SK-N-SH (cell line): ENCODE measurements at places on chromosomes 2 and 18. TPM values are rescaled to one million over a fixed set of nuclear protein-coding genes. Genes with fewer than 3 reads are reported as not detected.

The TMEM247 gene
- polyA plus RNA-seq = not detected in 2 replicates

The GKN2 gene
- polyA plus RNA-seq = not detected in 2 replicates

The LIMS1 gene
- 123 and 131 TPM in 2 replicates for polyA plus RNA-seq

The SIX3 gene
- polyA plus RNA-seq = 0.58 and 0.67 TPM in 2 replicates

The KCNIP3 gene
- 0.97 and 1.6 TPM in 2 replicates for polyA plus RNA-seq

The CAPN10 gene
- 24.0 and 28.1 TPM in 2 replicates for polyA plus RNA-seq

The ZAP70 gene
- polyA plus RNA-seq = 0.05 and 0.08 TPM in 2 replicates

The EVX2 gene
- not detected in 2 replicates for polyA plus RNA-seq

The AQP12B gene
- polyA plus RNA-seq = not detected in 2 replicates

The SPEG gene
- 98.3 and 107 TPM in 2 replicates for polyA plus RNA-seq

The KYNU gene
- polyA plus RNA-seq = not detected in 2 replicates

The PPM1B gene
- polyA plus RNA-seq = 16.2 and 17.3 TPM in 2 replicates

The INHA gene
- polyA plus RNA-seq = 1.2 and 1.6 TPM in 2 replicates

The CCDC68 gene
- polyA plus RNA-seq = not detected in 2 replicates
